Activated CD8-positive, alpha-beta T cell treated with anti-CD3 and anti-CD28 coated beads, Interleukin-2, amount 10 ng/mL, durations not matched to agents 7 days and 5 days (primary cell): ENCODE measurements at places on chromosomes 5 and 9.
A peak's percentile ranks its signal among the peaks of the same experiment; 100 is the strongest.

GRCh38 chr9:15136646-15137045 lies 170.4 kb downstream of the TTC39B start:
- DNase-seq, result no peak

GRCh38 chr5:128464596-128464995 lies 73.4 kb downstream of the FBN2 start:
- no peak for DNase-seq

DNA sequence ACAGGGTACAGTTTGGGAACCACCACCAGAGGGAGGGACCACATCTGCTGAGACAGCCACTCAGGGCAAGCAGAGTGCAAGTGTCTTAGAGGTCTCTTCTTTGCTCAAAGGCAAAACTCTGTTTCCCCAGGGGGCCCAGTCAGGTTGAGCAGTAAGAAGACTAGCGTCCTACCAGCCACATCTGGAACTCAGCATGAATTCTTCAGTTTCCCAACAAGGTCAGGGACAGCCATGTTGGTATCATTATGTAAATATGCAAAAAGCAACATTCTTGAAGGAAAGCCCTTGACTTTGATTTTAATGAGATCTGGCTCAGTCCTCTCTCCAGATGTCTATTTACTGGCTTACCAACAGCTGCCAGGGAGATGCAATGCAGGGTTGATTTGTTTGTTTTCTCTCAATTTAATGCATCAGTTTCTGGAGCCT lies 46.7 kb downstream of the TGFBI start:
- no peak for DNase-seq

DNA sequence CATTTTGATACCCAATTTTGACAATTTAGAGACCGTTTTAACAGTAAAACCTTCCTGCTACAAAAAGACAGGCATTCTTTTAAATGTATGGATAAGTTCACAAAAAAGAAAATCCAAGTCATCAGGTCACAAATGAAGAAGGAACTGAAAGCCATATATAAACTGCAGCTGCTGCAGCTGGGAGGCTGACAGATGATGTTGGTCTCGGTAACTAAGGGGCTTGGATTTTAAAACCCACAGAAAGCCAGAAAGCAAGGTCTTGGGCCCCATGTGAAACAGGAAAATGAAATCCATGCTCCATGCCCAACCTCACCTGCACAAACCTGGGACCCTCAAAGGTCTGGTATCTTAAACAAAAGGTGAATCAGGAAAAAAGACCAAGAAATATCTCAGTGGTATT lies 15.7 kb upstream of the C5orf34 start:
- DNase-seq, result no peak

- DNase-seq, result peak; percentile 35
These were observed 48.8 kb upstream of the JAK2 start for GRCh38 chr9:4936277-4936676.

DNA sequence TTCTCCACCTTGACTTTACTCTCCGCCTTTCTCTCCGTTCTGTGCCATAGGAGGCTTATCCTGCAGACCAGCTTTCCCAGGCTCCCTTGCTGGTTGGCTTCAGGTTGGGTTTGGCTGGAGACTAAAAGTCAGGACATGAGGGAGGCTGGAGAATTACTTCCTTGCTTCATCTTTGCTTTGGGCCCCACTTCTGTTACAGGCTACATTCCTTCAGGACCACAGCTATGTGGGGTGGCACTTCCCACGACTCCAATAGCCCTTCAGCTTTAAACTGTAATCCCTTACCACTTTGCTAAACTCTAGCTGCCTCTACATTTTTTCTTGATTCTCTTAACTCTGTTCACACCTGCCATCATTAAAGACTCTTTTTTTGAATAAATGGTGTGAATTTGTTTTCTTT lies 186.7 kb upstream of the NR4A3 start:
- DNase-seq, result no peak
